ENCODE measurements at places on chromosomes 1 and 21.

DNA sequence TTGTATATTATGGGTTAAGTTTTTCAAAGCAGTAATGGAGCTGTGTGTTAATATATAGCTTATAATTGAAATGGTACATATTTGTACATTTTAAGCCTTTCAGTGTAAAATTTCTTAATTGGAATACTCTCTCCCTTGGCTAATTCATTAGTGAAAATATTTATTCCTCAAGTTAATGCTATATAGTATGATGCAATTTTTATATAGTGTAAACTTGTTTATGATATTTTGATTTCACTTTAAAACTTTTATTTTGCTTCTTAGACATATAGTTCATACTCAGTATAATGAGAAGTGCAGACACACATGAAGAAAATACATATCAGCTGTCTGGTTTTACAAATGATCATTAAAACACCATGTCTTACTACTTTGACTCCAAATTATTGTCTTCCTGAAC is 140.6 kb downstream of the SDCCAG8 start:
- DNase-seq: no peak

GRCh38 chr1:149997585-149998262 is 12.8 kb downstream of the OTUD7B start:
- DNase-seq: no peak

- no peak for DNase-seq
These were observed 58.4 kb upstream of the LGALS8 start for GRCh38 chr1:236465231-236465958.

GRCh38 chr1:204376919-204377799 is 17.4 kb upstream of the PLEKHA6 start:
- no peak for DNase-seq

- no peak for DNase-seq
These were observed 1.8 kb upstream of the CSF1 start for GRCh38 chr1:109908836-109909235.

DNA sequence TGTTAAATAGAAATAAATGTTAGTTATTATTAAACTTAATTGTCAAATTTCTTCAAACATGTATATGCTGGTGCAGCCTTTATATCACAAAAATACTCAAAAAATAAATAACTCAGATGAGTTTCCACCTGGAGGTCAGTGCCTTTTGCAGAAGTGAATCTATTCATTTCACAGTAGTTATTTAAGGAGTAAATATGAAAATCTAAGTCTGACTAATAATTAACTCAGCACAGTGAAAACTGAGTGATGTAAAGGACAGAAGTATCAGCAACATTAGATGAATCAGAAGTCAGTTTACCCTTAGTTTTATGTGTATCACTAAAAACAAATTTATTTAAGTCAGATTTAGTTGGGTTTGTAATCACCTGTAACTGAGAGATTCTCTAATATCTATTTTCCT is 2135.4 kb downstream of the MRPL39 start:
- DNase-seq: no peak

GRCh38 chr1:97119260-97120158 is 397.9 kb downstream of the PTBP2 start:
- DNase-seq: no peak
